A549 treated with DMSO at 1 μM for 4 hours (cell line): ENCODE measurements at places on chromosomes 6 and 20. TPM values are rescaled to one million over a fixed set of nuclear protein-coding genes. Genes with fewer than 3 reads are reported as not detected.

Gene OR2H2
- not detected in 5 replicates for total RNA-seq

Gene B3GAT2
- total RNA-seq = 0.02 to 0.06 TPM (median 0.04 TPM) in 3 of 5 replicates, not detected in the others

Gene EYS
- 0.05 to 0.08 TPM (median 0.05 TPM) in 3 of 5 replicates, not detected in the others for total RNA-seq

Gene ELOVL4
- total RNA-seq = 1.3 to 2.1 TPM (median 1.8 TPM) in 5 replicates

Gene RNF182
- 2.9 to 4.0 TPM (median 3.4 TPM) in 5 replicates for total RNA-seq

Gene HLA-DOB
- 0.07 to 0.30 TPM (median 0.16 TPM) in 4 of 5 replicates, not detected in the other for total RNA-seq

Gene SYNDIG1
- 1.3 to 2.0 TPM (median 1.6 TPM) in 5 replicates for total RNA-seq

Gene LY86
- total RNA-seq = not detected in 5 replicates

Gene SLC12A5
- 11.4 to 17.7 TPM (median 12.1 TPM) in 5 replicates for total RNA-seq

Gene CST5
- not detected in 5 replicates for total RNA-seq

Gene RAB44
- total RNA-seq = 0.02 to 0.05 TPM (median 0.03 TPM) in 3 of 5 replicates, not detected in the others

Gene UBD
- total RNA-seq = 0.40 to 0.96 TPM (median 0.87 TPM) in 5 replicates

Gene FOXA2
- 14.3 to 19.5 TPM (median 17.5 TPM) in 5 replicates for total RNA-seq

Gene ELOVL2
- 6.3 to 9.1 TPM (median 7.9 TPM) in 5 replicates for total RNA-seq

Gene TRERF1
- total RNA-seq = 5.7 to 10.0 TPM (median 8.6 TPM) in 5 replicates

Gene BPI
- total RNA-seq = not detected in 5 replicates

Gene FAXC
- total RNA-seq = 6.3 to 8.8 TPM (median 6.8 TPM) in 5 replicates

Gene SLC26A8
- total RNA-seq = not detected in 5 replicates

Gene GPR6
- not detected in 5 replicates for total RNA-seq

Gene CENPW
- total RNA-seq = 32.5 to 43.6 TPM (median 41.4 TPM) in 5 replicates

Gene TNFRSF6B
- 0.81 to 1.1 TPM (median 1.0 TPM) in 4 of 5 replicates, not detected in the other for total RNA-seq

Gene MICB
- total RNA-seq = 7.6 to 9.0 TPM (median 8.6 TPM) in 5 replicates

Gene HTR1B
- total RNA-seq = 0.03 to 0.07 TPM in 2 of 5 replicates, not detected in the others

Gene ADISSP
- 115 to 165 TPM (median 140 TPM) in 5 replicates for total RNA-seq

Gene FUCA2
- total RNA-seq = 52.1 to 58.5 TPM (median 57.0 TPM) in 5 replicates

Gene WFDC12
- not detected in 5 replicates for total RNA-seq

Gene FAM217A
- total RNA-seq = not detected in 5 replicates

Gene VGLL2
- not detected in 5 replicates for total RNA-seq

Gene OXT
- not detected in 5 replicates for total RNA-seq

Gene RBPJL
- total RNA-seq = not detected in 5 replicates

Gene APMAP
- total RNA-seq = 157 to 163 TPM (median 161 TPM) in 5 replicates

Gene OPRM1
- total RNA-seq = not detected in 5 replicates

Gene OGFRL1
- total RNA-seq = 5.2 to 9.9 TPM (median 8.0 TPM) in 5 replicates

Gene COL12A1
- 5.0 to 7.4 TPM (median 6.6 TPM) in 5 replicates for total RNA-seq

Gene APCDD1L
- 0.05 to 0.07 TPM (median 0.05 TPM) in 3 of 5 replicates, not detected in the others for total RNA-seq

Gene MYBL2
- total RNA-seq = 72.5 to 89.3 TPM (median 78.9 TPM) in 5 replicates

Gene CLDN20
- total RNA-seq = not detected in 5 replicates
